Fibroblast of villous mesenchyme (primary cell): ENCODE measurements at places on chromosomes 5 and 9. TPM values are rescaled to one million over a fixed set of nuclear protein-coding genes. Genes with fewer than 3 reads are reported as not detected.

The CARD9 gene
- total RNA-seq = 14.7 and 20.0 TPM in 2 replicates

The SLC1A1 gene
- total RNA-seq = 17.7 and 34.1 TPM in 2 replicates

The PHF24 gene
- not detected in 2 replicates for total RNA-seq

The SHISAL2B gene
- not detected in 2 replicates for total RNA-seq

The OR1Q1 gene
- not detected in 2 replicates for total RNA-seq

The CYSRT1 gene
- under 0.01 and 0.64 TPM in 2 replicates for total RNA-seq

The NR2F1 gene
- 29.8 and 68.3 TPM in 2 replicates for total RNA-seq

The STOM gene
- total RNA-seq = 118 and 168 TPM in 2 replicates

The LRRC19 gene
- total RNA-seq = not detected in 2 replicates

The SHB gene
- 16.8 and 19.9 TPM in 2 replicates for total RNA-seq

The CCL21 gene
- total RNA-seq = not detected in 2 replicates

The OLFM1 gene
- total RNA-seq = 0.43 and 0.64 TPM in 2 replicates

The CTXN3 gene
- not detected in 2 replicates for total RNA-seq

The LCNL1 gene
- total RNA-seq = 3.2 and 3.5 TPM in 2 replicates

The MAT2B gene
- total RNA-seq = 38.7 and 73.0 TPM in 2 replicates

The TNFSF15 gene
- total RNA-seq = 4.5 and 5.6 TPM in 2 replicates

The SUSD3 gene
- 3.2 and 12.1 TPM in 2 replicates for total RNA-seq

The TAS2R1 gene
- 0.32 and 0.43 TPM in 2 replicates for total RNA-seq
